Iris pigment epithelial cell (primary cell): ENCODE measurements at places on chromosomes 2 and 18.
A peak's percentile ranks its signal among the peaks of the same experiment; 100 is the strongest.

GRCh38 chr2:167144179-167144898, 256.1 kb downstream of the XIRP2 start:
- DNase-seq: peak; percentile 68

DNA sequence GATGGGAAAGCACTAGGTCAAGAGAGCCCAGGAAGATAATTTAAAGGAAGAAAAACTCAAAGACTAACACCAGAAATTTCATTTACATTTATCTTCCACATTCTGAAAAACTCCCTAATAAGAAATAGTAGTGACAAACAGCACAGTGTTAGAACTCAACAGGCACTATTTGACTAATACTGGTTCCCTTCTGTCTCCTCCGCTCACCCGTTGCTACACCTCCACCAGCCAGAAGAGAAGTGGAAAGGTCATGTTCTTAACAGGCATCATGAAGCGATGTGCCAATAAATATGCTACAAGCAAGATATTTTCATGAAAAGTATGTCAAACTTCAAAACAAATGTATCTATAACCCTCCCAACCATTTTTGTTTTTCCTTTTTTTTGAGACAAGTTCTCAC, 5.7 kb downstream of the ROCK1 start:
- DNase-seq: no peak

- DNase-seq: no peak
These were observed 287.7 kb upstream of the ZSWIM2 start for GRCh38 chr2:187136646-187137045.

- DNase-seq: no peak
These were observed 239.1 kb downstream of the TGIF1 start for GRCh38 chr18:3689091-3689490.

GRCh38 chr2:223619486-223620129, 17.4 kb upstream of the SCG2 start:
- no peak for DNase-seq
